ENCODE measurements at places on chromosomes 11 and 22. TPM values are rescaled to one million over a fixed set of nuclear protein-coding genes. Genes with fewer than 3 reads are reported as not detected.
A peak's percentile ranks its signal among the peaks of the same experiment; 100 is the strongest.

GRCh38 chr11:30333405-30333804, 10.5 kb downstream of the ARL14EP start:
- peak; percentile 19 for DNase-seq

- DNase-seq, result peak; percentile 57
Measured at GRCh38 chr11:12089473-12089872, 20.9 kb upstream of the MICAL2 start.

DNA sequence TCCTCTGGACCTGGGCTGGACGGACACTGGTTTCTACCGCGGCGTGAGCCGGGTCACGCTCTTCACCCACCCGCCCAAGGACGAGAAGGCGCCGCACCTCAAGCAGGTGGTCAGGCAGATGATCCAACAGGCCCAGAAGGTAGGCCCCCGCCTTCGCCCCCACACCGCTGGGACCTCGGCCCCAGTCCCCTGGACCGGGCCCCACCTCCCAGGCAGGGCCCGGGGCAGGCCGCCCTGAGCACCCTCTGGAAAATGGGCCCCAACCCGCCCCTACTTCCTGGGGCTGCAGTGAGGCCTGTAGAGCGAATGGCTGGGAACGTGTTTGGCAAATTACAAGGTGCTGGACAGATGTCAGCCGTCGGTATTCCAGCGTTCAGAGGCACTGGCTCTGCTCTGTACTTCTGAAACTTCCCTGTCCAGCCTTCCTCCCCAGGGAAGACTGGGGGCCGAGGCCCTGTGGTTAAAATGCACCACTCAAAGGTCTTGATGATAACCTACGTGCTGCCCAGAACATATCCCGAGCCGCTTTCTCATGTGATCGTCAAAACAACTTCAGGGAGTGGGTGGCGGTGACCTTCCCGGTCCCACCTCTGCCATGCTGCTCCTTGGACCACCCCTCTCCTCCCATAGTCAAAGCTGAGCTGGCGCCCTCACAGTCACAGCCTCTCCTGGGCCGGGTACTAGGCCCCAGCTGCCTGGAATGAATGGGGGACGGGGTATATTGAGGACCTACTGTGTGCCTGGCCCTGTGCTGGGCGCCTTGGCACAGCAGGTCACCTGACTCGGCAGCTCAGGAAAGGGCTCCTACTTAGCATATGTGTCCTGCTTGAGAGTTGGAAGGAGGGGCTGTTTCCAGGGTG, 869 bp downstream of the FAM83F start:
- DNase-seq, result peak; percentile 46

- DNase-seq, result peak; percentile 19
Measured at GRCh38 chr22:25567251-25567675, 2.8 kb downstream of the GRK3 start.

GRCh38 chr11:58927393-58928106, 11.7 kb upstream of the GLYATL1 start:
- DNase-seq, result no peak

- DNase-seq, result no peak
Measured at GRCh38 chr11:11501546-11502262, 120.1 kb downstream of the GALNT18 start.

- no peak for DNase-seq
Measured at GRCh38 chr11:3167143-3168119, 2.3 kb upstream of the OSBPL5 start.

PDE2A gene
- 0.76 TPM for polyA plus RNA-seq

GRCh38 chr11:103683576-103683975, 352.9 kb upstream of the DDI1 start:
- no peak for DNase-seq

CASP5 gene
- not detected for polyA plus RNA-seq

DNA sequence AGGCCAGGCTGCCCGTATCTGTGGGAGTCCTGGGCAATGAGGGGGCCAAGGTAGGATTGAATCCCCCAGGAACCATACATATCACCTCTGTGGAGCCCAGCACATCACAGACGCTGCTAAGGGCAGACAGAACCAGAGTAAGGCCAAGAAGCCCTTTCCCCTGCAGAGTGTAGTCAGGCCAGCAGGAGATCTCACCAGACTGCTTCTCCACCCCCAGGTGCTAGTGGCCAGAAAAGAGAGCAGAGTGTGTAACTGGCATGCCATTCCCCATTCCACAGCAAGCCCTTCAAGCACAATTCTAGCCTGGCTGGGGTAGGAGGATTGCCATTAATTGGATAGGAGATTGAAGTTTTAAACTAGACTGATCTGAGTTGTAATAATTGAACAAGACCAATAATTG, 28.0 kb upstream of the FCHSD2 start:
- DNase-seq, result no peak

CEP126 gene
- 0.76 TPM for polyA plus RNA-seq

OR4C13 gene
- not detected for polyA plus RNA-seq

GRCh38 chr11:46917109-46917761, 1.1 kb downstream of the LRP4 start:
- DNase-seq, result no peak

NCAM1 gene
- polyA plus RNA-seq, result 0.05 TPM

DNA sequence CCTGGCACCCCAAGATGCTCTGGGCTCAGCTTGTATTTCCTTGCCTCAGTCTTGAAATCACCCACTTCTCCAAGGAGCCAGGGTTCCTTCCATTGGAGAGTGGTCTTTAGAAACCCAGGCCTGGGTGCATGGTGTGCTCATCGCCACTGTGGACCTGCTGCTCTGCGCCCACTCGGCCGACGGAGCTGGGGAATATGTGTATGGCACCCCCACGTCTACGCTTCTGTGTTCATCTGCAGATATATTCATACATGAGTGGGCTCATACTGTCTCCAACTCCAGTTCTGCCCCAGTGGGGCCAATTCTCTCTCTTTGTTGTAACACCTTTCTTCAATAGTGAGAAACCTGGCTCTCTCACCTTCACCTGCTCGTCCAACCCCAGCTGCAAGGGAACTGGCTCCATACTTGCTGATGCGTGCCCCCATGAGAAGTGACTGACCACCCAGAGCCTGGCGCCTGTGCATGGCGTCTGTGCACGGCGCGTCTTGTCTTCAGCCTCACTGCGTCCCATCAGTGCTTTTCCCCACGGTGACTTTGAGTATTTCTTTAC, 39.8 kb downstream of the KCNQ1 start:
- DNase-seq, result no peak

DNA sequence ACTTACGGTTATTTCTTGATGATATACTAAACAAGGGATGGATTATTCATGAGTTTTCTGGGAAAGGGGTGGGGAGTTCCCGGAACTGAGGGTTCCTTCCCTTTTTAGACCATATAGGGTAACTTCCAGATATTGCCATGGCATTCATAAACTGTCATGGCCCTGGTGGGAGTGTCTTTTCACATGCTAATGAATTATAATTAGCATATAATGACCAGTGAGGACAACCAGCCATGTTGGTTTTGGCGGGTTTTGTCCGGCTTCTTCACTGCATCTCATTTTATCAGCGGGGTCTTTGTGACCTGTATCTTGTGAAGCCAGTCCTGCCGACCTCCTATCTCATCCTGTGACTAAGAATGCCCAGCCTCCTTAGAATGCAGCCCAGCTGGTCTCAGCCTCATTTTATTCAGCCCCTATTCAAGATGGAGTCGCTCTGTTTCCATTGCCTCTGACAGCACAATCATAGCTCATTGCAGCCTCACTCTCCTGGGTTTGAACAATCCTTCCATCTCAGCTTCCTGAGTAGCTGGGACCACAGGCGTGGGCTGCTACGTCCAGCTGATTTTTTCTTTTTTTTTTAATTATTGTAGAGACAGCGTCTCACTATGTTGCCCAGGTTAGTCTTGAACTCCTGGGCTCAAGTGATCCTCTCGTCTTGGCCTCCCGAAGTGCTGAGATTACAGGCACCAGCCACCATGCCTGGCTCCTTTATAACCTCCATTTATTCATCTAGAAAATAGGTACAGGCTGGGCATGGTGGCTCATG, 52.6 kb upstream of the EMID1 start:
- DNase-seq, result no peak

SLC22A12 gene
- not detected for polyA plus RNA-seq

DNA sequence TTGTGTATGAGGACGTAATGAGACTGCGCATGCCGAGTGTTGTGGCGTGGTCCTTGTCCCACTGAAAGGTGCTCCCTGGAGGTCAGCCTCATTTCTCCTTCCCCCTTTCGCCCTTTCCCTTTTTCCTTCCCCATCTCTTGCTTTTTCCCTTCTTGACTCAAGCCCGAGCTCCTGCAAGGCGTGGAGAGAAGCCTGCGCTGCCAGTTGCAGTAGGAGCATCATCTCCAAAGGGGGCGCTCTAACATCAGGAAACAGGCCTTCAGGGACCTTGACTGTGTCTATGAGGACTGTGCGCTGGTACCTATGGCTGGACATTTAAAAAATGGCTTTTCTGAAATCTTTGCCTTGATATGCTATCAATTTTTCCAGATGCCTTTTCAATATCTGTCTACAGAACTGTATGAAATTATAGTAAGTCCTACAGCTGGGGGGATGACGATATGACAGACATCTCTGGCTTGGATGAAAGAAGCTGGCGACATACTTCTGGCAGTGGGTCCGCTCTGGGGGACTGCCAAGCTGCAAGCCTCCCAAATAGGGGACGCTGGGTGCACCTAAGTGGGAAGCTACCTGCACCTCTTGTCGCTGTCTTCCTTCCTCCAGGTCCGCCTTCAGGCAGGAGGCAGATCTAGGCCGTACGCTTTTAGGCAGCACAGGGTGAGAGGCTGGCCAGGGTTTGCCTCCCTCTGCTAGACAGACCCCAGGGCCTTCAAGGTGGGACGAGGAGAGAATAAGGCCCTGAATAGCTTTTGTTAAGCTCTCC, 96.5 kb downstream of the NXPE2 start:
- DNase-seq, result peak; percentile 16

- DNase-seq, result peak; percentile 35
Measured at GRCh38 chr11:36258730-36259360, 30.4 kb downstream of the COMMD9 start.

- no peak for DNase-seq
Measured at GRCh38 chr11:125170001-125170509, 5.5 kb downstream of the PKNOX2 start.

DNA sequence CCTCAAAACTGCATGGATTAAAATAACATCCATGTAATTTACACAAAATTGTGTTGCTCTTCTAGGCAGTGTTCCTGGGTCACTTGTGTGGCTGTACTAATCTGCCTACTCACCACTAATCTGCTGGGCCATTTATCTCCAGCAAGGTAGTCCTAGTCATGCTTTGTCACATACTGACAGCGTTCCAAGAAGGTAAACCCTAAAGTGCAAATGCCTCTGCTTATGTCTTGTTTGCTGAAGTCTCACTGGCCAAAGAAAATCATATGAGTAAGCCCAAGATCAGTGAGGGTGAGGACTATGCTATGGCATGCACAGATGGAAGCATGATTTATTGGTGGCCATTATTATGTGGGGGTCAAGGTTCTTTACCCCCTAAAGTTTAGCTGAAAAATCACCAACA, 630.2 kb upstream of the LUZP2 start:
- peak; percentile 32 for DNase-seq

GRCh38 chr11:28400331-28401100, 292.3 kb downstream of the METTL15 start:
- DNase-seq, result peak; percentile 37

- peak; percentile 2 for DNase-seq
Measured at GRCh38 chr11:126544108-126545056, 188.9 kb downstream of the ST3GAL4 start.

- no peak for DNase-seq
Measured at GRCh38 chr11:44006917-44007361, 40.8 kb upstream of the ACCSL start.

DNA sequence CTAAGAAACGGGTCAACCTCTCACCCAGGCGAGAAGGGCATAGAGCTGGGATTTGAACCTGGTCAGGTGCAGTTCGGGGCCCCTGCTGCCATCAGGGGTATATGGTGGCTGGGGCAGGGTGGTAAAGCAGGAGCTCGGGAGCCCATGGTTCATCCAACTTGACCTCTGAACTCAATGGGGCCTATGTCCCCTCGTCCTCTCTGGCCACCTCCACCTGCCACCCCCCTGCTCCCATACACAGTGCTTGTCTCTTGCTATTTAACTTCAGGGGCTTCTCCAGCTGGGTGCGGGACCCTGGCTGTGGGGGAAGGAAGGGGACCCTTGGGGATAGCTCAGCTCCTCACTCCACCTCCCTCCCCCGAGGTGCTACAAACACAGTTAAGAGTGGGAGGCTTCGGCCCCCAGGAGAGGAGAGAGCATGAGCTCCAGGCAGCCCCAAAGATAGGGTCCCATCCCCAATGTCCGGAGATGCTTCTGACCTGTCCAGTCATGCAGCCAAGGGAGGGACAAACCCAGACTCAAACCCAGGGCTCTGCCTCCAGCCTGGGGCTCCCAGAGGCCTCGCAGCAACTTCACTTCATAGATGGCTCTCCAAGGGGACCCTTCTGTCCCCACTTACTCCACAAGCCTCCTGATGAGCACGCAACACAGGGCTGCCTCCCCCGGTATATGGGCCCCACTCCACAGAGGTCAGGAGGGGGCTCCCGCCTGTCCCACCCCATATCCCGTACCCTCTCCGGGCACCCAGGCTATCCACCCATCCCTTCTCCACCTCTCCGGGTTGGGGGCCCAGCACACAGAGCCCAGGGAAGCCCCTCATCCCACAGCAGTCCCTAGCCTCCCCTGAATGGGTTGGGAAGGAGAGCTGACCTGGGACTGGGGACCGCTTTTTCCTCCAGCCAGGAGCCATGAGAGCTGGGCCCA, 712 bp downstream of the IL2RB start:
- no peak for DNase-seq

PDGFD gene
- 0.09 TPM for polyA plus RNA-seq

IL17REL gene
- not detected for polyA plus RNA-seq

GRCh38 chr11:9738116-9738515, 74.2 kb downstream of the SWAP70 start:
- DNase-seq, result no peak

GRCh38 chr11:134739136-134739535, 327.1 kb upstream of the B3GAT1 start:
- no peak for DNase-seq

DENND6B gene
- 1.2 TPM for polyA plus RNA-seq

LSP1 gene
- not detected for polyA plus RNA-seq

DNA sequence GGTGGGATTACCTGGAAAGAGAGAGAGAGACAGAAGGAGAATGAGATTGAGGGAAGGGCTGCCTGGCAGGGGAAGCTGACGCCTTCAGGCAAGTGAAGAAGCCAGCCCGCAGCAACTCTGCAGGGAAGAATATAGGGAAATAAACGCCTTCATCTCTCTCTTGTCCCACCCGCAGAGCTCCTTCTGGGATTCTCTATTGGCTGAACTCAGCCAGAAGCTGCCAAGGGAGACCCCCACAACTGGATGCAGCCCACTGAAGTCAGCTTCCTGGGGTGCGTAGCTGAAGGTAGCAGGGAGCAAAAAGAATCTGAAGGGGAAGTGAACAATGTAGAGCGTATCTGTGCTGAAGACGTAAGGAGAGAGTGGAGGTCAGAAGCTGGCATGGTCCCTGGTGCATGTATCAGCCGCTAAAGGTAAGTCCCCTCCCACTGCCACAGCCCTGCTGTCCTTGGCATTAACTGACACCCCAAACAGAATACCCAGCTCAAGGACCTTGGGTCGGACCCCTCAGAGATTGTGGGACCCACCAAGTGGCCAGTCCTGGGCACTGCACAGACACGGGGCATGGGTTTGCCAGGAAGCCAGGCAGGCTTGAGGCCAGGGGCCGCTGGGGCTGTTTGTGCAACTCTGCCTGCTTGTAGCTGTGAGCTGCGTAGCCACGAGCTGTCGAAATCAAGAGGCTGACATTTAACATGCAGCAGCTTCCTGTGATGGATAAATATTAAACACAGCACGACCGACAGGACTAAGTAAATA, 469.9 kb downstream of the MN1 start:
- no peak for DNase-seq
